ENCODE measurements at places on chromosomes 3 and 15.
A peak's percentile ranks its signal among the peaks of the same experiment; 100 is the strongest.

GRCh38 chr3:184632551-184633236 lies 71.1 kb downstream of the EPHB3 start:
- no peak for DNase-seq
- H3K36me3 ChIP-seq: no peaks in the 10 kb centered on the region
- no peak overlapping the region for H3K27ac ChIP-seq
- no peak overlapping the region for H3K4me3 ChIP-seq
- H3K4me1 ChIP-seq: no peaks in the 10 kb centered on the region
- H3K27me3 ChIP-seq: no peaks in the 10 kb centered on the region

DNA sequence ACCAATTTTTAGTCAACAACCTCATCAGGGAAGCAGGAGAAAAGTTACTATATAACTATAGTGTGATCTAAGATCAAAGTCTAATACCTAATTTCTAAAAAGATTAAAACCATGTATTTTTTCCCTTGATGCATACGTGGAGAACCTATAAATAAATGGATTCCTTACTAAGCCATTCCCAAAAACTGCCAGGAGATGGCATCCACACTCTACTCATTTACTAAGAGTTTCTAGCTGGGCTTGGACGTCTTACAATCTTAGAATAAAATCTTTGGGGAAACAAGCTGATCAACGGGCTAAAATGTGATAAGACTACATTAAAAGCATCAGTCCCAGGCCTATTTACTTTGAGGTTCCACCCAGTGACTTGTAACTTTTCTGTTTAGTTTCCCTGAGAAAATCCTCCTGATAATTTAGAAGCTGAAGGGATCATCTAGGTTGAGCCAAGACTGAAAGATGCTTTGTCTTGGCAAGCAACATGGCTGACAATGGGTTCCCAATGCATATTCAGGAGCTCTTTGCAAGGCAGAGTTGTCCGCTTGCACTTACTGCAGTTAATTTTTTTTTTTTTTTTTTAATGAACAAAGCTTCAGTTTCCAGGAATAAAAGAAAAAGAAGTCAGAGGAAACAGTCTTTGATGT lies 85.5 kb upstream of the FGF12 start:
- H3K4me1 ChIP-seq: no peaks in the 10 kb centered on the region
- no peak for DNase-seq
- no peak overlapping the region for H3K4me3 ChIP-seq
- H3K27ac ChIP-seq: no peak overlapping the region

DNA sequence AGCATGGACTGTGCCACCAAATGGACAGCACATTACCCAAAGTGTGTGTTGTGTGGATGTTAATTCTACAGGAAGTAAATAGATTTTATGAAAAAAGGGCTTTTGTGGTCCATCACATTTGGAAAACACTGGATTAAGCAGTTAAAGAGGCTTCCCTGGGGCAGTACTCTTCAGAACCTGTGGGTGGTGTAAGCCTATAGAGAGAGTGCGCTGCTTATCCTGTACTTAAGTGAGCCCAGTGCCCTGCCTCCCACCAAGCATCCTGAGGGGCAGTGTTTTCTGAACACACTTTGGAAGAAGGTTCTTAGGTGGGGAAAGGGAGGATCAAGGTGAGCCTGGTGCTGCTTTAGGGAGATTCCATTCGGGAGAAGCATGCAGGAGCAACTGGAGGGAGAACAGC lies 10.9 kb downstream of the TTLL3 start:
- no peaks in the 10 kb centered on the region for H3K4me1 ChIP-seq
- H3K4me3 ChIP-seq: no peak overlapping the region
- no peak for DNase-seq
- H3K27ac ChIP-seq: no peak overlapping the region

- H3K27ac ChIP-seq: no peak overlapping the region
- DNase-seq: no peak
- peaks cover 24% of the 10 kb centered on the region for H3K36me3 ChIP-seq
- H3K27me3 ChIP-seq: no peaks in the 10 kb centered on the region
- no peak overlapping the region for H3K4me3 ChIP-seq
- peaks cover 5% of the 10 kb centered on the region for H3K4me1 ChIP-seq
These were observed 59.1 kb downstream of the RGMA start for GRCh38 chr15:93029836-93030429.

GRCh38 chr15:25173241-25174028 lies 218.6 kb downstream of the SNRPN start:
- H3K27me3 ChIP-seq: no peaks in the 10 kb centered on the region
- DNase-seq: no peak
- H3K36me3 ChIP-seq: no peaks in the 10 kb centered on the region
- no peak overlapping the region for H3K4me3 ChIP-seq
- no peaks in the 10 kb centered on the region for H3K4me1 ChIP-seq

DNA sequence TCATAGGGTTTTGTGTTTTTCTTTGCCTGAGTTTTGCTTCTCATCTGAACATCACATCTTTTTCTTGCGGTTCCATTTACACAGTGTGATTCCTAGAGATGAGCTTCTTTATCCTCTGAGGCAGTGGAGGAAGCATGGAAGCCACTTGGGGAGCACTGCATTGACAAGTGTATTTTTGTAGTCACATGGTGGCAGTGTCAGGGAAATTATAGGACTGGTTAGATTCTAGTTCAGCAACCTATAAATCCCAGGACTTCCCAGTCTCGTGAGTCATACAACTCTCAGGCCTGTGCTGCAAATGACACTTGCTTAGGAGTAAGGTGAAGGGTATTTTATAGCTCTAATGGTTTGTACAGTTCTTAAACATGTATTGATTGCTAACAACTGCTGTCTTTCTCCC lies 58.4 kb downstream of the RBM6 start:
- H3K27me3 ChIP-seq: no peaks in the 10 kb centered on the region
- H3K4me3 ChIP-seq: no peak overlapping the region
- H3K4me1 ChIP-seq: no peaks in the 10 kb centered on the region
- no peak for DNase-seq

DNA sequence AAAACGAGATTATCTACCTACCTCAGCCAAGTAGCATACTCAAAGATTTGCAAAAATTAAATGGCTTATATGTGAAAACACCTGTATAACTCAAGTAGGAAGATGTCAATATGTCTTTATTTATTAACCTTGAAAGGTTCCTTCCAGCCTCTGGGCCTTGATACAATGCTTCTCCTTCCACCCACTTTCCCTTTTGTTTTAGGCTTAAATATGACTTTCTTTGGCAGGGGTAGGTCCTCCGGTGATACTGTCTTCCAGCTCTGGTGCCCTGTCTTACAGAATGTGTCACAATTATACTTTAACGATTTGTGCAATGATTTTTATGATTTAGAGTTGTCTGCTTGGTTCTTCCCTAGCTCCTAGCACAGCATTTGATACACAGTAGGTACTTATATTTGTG lies 4.1 kb downstream of the LINS1 start:
- no peaks in the 10 kb centered on the region for H3K36me3 ChIP-seq
- no peaks in the 10 kb centered on the region for H3K27me3 ChIP-seq
- H3K27ac ChIP-seq: peak overlapping the region; percentile 83
- DNase-seq: no peak
- H3K4me1 ChIP-seq: peaks cover 56% of the 10 kb centered on the region

DNA sequence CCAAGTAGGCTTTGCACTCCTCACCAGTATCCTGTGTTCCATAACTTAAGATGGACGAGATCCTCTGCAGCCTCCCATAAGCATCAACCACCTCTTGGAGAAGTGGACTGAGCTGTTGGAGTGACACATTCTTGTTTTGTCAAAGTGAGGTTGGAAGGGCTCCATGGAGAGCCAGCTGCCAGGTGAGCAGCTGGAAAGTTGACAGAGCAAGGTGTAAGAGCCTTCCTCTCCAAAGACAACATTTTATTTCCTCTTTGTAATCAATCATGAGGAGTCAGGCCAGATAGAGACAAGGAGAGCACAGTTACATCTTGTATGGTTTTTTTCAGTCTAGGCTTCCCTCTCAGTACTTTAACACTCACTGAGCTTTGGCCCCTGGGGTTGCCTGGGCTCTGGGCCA lies 5.1 kb downstream of the ABI3BP start:
- H3K27me3 ChIP-seq: no peaks in the 10 kb centered on the region
- H3K36me3 ChIP-seq: no peaks in the 10 kb centered on the region
- H3K4me3 ChIP-seq: no peak overlapping the region

DNA sequence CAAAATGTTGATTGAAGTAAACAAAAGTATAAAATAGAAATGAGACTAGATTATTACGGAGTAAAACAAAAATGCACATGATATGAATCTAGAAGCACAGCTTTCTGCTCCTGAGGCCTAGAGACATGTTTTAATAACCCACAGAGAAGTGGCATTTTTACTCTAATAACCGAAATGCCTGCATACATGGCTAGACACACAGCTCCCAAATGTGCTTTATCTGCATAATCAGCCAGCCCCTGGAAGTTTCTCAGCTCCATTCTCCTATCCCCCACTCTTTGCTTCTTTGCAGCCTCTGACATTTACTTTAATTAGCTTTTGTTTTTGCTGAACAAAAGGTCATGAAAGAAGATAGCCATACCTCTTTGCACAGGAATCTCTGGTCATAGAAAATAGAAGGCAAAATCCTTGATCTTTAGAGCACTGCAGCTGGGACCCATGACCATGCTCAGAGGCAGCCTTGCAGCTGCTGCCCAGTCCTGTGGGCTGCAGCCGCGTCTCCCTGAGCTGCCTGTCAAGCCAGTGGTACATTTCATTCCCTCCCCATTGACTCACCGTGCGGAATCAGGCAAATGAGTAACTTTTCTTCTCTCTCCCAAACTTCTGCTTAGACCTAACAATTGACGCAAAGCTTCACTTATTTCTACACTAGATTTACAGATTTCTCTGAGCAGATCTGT lies at the start of gene VEPH1:
TSS of gene VEPH1 (minus strand) at position 501 of the 680 bp plus-strand sequence. CDS start 8,067 bp downstream, outside the sequence.
- no peak for DNase-seq
- H3K27ac ChIP-seq: no peak within 1 kb of the TSS
- H3K36me3 ChIP-seq: no peaks in the 10 kb centered on the region
- H3K4me3 ChIP-seq: no peak within 1 kb of the TSS
- H3K27me3 ChIP-seq: no peaks in the 10 kb centered on the region

GRCh38 chr3:16423298-16423697 lies 90.2 kb downstream of the RFTN1 start:
- no peak for DNase-seq
- no peak overlapping the region for H3K4me3 ChIP-seq
- H3K36me3 ChIP-seq: peaks cover 8% of the 10 kb centered on the region
- no peak overlapping the region for H3K27ac ChIP-seq
- H3K27me3 ChIP-seq: no peaks in the 10 kb centered on the region

DNA sequence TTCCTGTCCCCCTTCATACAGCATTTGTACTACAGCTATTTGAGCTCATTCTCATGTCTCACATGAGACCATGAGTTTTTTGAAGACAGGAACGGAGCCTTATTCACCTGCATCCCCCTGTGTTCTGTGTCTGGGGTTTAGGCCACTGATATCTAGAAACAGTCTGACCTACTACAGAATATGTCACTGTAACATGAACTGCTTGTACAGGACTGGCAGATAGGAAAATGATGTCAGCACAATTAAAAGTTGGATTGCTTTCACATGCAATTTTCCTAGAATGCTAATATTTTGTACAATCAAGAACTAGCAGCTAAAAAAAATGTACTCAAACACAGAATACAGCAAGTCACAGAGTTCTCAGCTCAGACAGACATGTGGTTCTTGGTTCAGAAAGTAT lies 90.8 kb upstream of the FGF12 start:
- H3K4me1 ChIP-seq: peaks cover 5% of the 10 kb centered on the region
- H3K36me3 ChIP-seq: no peaks in the 10 kb centered on the region
- DNase-seq: no peak

DNA sequence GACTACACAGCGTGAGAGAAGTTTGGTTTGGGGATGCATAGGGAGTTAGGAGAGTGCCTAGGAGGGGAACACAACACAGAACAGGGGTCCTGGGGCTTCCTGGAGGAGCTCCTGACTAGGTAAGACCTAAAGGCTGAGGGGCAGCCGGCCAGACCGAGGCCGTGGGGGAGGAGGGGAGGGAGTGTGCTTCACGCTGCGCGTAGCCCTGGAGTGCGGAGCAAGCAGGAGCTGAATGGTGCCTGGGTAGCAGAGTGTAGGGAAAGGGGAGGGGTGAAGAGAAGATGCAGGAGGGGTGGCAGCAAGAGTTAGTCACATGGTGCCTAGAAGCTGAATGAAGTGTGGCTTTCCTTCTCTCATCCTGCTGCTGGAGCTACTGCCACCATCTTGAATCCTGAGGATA lies 32.4 kb upstream of the HHATL start:
- no peak overlapping the region for H3K4me3 ChIP-seq
- H3K27me3 ChIP-seq: no peaks in the 10 kb centered on the region
- no peak for DNase-seq
- H3K4me1 ChIP-seq: no peaks in the 10 kb centered on the region
- H3K27ac ChIP-seq: no peak overlapping the region
- no peaks in the 10 kb centered on the region for H3K36me3 ChIP-seq

- no peak overlapping the region for H3K4me3 ChIP-seq
- H3K36me3 ChIP-seq: no peaks in the 10 kb centered on the region
- H3K27me3 ChIP-seq: no peaks in the 10 kb centered on the region
These were observed 13.2 kb downstream of the FAM162A start for GRCh38 chr3:122397201-122397600.

GRCh38 chr3:116566478-116566960 lies 121.2 kb upstream of the LSAMP start:
- H3K4me3 ChIP-seq: no peak overlapping the region
- H3K27ac ChIP-seq: no peak overlapping the region
- no peak for DNase-seq

DNA sequence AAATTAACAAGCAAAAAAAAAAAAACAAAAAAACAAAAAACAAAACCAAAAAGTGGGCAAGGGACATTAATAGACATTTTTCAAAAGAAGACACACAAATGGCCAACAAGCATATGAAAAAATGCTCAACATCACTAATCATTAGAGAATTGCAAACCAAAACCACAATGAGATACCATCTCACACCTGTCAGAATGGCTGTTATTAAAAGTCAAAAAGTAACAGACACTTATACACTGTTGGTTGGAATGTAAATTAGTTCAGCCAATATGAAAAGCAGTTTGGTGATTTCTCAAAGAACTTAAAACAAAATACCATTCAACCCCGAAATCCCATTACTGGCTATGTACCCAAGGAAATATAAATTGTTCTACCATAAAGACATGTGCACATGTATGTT lies 222.4 kb upstream of the CD96 start:
- no peaks in the 10 kb centered on the region for H3K27me3 ChIP-seq
- DNase-seq: no peak

DNA sequence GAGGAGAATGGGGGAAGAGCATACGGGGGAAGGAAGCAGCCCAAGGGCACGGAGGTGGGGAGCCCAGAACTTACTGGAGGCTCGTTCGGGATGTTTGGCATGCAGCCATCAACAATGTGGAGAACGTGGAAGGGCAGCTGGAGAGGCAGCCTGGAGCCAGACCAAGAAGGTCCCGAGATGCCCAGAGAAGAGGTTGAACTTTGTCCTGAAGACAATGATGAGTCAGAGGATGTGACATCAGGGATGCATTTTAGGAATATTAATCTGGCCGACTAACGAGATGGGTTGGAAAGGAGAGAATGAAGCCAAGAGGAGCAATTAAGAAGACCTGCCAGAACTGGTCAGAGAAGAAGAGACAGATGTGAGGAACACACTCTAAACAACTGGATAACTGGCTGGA lies 98.2 kb downstream of the SRGAP3 start:
- no peak overlapping the region for H3K27ac ChIP-seq
- H3K4me1 ChIP-seq: no peaks in the 10 kb centered on the region
- no peak overlapping the region for H3K4me3 ChIP-seq
- no peaks in the 10 kb centered on the region for H3K36me3 ChIP-seq
- no peak for DNase-seq
- H3K27me3 ChIP-seq: no peaks in the 10 kb centered on the region

All from effector memory CD4-positive, alpha-beta T cell (primary cell).